DMS53 (cell line): ENCODE measurements at places on chromosomes 4 and X.

GRCh38 chr4:112142182-112142581 lies 3.1 kb upstream of the FAM241A start:
- no peak for DNase-seq

DNA sequence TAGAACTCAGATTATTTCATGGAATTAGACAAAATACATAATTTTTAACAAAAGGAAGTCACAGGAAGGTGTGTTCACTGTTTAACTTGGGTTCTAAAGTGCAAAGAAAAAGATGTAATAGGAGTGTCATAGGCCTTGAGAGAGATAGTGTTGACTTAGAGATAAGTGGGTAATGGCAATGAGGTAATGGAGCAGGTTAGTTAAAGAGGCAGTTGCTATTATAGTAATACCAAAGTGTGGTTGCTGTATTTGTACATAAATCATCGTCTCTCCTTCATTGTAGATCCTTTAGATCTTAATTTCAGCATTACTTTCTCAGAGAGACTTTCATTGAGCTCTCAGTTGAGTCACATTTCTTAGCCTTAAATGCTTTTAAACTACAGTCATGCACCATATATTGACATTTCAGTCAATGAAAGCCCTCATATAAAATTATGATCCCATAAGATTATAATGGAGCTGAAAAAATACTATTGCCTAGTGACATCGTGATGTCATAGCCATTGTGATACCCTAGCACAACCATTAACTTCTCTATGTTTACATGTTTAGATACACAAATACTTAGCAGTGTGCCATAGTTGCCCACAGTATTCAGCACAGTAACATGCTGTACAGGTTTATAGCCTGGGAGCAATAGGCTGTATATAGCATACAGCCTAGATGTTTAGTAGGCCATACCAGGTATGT lies 245.4 kb downstream of the ADGRL3 start:
- DNase-seq: peak; percentile 68

- no peak for DNase-seq
These were observed 1879.4 kb upstream of the TENM3 start for GRCh38 chr4:180363815-180364214.

DNA sequence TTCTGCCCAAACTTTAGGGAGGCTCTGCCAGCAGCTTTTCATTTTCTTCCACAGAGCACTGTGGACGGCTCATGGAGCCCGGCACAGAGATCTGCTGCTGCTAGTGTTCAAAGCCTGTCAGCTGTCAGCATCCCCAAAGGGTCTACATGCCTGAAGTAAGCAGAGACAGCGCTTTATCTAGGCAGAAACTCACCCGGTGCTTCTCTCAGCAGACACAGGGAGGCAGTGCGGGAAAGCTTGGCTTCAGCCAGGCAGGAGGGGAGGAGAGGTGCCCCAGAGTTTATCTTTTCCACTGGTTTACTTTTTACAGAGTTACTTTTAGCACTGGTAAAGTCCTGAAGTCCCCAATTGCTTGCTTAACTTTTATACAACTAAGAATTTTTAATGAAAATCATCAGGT lies 339.3 kb downstream of the NKX6-1 start:
- no peak for DNase-seq

DNA sequence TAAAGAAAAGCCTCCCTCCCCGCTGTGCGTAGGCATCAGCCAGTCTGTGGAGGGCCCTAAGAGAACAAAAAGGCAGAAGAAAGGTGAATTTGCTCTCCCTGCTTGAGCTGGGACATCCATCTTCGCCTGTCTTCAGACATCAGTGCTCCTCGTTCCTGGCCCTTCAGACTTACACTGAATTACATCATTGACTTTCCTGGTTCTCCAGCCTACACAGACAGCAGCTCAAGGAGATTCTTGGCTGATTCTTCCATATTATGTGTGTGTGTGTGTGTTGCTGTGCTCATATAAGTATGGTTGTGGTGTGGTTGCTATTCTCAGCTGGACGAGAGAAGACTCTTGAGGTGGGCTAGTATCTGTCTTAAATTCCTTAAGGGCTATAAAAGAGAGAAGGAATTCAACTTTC lies 35.5 kb upstream of the CD99L2 start:
- DNase-seq: no peak

GRCh38 chrX:38105216-38105725 lies 98.9 kb downstream of the SYTL5 start:
- DNase-seq: no peak

DNA sequence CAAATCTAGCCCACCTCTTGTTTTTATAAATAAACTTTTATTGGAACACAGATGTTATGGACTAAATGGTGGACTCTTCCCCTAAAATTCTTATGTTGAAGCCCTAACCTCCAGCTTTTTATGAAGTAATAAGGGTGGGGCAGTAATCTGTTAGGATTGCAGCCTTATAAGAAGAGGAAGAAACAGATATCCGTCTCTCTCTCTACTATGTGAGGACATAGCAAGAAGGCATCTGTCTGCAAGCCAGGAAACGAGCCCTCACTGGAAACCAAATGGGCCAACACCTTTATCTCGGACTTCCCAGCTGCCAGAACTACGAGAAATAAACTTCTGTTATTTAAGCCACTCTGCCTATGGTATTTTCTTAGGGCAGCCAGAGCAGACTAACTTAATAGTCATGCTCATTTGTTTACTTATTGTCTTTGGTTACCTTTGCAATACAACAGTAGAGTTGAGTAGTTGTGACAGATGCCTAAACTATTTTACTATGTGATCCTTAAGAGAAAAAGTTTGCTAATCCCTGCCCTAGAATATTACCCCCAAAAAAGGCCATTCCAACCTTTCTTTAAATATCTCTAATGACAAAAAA lies 67.4 kb downstream of the MANBA start:
- DNase-seq: no peak

DNA sequence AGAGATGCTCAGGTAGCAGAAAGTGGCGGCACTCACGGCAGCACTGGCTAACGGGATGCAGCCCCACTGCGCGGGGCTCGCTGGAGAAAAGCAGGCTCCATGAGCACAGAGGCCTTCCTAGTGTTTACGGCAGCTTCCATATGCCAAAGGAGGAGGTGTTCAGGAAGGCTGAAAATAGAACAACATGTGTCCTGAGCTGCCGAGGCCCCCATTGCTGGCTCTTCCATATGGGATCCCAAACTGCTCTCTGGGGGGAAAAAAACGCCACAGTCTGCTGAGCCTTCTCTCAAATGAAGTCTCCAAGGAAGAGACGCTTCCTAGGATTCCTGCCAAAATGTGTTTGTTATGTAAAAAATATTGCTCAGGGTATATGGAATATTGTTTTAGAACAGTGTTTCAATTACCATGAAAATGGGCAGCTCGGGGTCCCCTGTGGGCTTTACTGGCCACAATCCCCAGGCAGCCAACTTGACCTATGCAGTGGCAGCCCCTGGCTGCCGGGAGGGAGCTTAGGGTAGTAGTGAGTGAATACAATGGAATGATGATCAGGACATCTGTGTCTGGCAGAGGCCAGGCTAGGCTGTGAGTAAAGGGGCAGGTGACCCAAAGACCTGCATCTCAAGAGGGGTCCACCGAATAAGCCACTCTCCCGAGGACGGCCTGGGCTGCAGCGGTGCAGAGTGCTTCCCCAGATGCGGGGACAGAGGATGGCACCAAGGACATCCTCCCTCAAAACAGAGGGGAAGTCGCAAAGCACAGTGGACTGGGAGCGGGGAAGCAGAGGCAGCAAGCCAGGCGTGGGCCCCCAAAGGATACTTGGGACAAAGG lies 170.1 kb downstream of the AFAP1 start:
- DNase-seq: no peak

- DNase-seq: no peak
These were observed 95.8 kb upstream of the ELOVL6 start for GRCh38 chr4:110294165-110294564.

GRCh38 chr4:89797117-89797516 lies 39.8 kb downstream of the SNCA start:
- DNase-seq: no peak

- no peak for DNase-seq
These were observed 133.6 kb upstream of the FRG1 start for GRCh38 chr4:189807031-189807430.

- peak; percentile 5 for DNase-seq
These were observed 165.1 kb downstream of the VSIG4 start for GRCh38 chrX:65874765-65875164.

DNA sequence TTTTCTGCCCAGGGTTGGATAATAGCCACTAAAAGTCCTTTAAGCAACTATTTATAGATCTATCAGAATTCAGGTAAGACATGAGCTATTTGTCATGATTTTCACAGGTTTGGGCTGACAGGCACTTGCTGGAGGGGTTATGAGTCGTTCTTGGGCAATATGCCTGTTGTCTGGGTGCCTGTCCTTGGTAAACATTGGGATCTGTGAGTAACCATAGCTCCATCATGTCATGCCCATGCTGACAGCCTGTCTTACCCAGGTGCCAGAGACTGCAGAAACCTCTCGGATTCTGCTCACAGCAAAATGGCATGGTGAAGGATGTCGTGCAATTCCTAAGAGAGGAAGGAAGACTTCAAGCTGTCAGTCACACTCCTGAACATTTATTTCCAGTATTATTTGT lies 116.0 kb upstream of the PUDP start:
- peak; percentile 1 for DNase-seq

DNA sequence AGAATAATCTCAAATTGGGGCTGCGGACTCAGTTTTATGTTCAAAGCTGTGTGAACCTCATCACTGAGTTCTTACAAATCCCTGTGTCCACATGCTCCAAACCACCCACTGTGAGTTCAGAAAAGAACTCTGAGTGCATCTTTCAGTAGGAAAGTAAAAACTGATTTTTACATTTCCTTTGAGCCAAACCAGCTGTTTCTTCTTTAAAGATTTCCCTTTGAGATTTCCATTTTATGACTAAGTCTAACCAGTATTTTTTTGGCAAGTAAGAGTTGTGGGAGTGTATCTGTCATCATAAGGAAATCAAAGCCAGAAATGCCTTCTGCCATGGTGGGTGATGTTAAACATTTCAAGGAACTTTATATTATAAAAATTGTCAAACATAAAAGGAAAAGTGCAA lies 100.0 kb downstream of the TET2 start:
- no peak for DNase-seq

DNA sequence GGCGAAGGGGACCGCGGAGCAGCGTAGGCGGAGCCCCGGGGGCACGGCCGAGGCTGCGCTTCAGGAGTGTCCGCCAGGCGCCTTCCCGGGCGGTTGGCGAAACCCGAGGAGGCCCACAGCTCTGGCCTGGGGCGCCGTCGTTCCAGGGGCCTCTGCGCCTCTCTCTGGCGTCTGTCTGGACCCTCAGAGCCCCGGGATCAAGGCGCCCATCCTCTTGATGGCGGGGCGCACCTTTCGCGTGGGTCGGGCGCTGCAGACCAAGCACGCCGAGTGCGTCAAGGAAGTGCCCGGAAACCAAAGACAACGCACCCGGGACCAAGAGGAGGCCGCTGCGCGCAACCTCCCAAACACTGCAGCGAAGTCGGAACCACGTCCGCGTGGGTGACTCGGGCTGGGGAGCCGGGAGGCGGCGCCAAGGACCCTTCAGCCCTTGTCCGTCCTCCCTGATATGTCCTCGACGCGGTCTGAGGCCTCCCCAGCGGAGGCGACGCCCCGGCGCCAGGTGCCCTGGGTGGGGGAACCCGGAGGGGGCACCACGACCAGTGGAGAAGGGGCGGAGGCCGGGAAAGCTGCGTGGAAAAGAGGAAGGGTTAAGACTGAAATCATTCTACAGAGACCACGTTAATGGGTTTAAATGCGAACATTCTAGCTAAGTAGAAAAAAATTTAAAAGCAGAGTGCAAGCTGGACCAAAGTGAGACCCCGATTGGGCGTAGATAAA lies 9.9 kb downstream of the HMX1 start:
- no peak for DNase-seq

DNA sequence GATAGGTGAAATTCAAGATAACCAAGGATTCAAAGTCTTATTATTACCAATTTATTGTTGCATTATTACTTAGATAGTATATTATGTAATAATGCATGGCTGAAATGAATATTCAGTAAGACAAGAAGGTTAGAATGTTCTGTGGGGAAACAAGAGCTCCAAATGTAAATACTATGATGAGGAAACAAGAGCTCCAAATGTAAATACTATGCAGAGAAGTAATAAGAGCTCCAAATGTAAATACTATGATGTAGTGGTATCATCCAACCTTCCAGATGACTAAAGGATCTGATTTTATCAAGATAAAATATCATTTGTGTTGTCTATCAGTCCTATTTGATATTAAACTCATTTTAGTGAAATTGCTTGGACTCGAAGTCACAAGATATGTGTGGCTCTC lies 82.2 kb upstream of the PCDH18 start:
- peak; percentile 83 for DNase-seq

DNA sequence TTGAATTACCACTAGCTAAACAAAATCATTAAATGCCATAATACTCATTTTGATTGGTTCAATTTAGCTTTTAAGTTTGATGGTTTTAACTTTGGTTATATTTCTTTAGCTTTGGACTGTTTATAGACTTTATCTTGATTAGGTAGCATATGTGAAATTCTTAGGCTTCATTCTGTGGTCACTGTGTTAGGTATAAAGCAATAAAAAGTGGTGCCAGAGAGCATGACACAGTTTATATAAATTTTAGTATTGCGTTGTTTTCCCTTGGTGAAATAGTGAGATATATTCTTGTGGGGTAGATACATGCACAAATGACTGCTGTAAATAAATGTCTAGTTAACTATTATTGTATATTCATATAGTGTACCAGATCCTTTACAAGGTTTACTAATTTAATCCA lies 474.2 kb upstream of the GRID2 start:
- no peak for DNase-seq

DNA sequence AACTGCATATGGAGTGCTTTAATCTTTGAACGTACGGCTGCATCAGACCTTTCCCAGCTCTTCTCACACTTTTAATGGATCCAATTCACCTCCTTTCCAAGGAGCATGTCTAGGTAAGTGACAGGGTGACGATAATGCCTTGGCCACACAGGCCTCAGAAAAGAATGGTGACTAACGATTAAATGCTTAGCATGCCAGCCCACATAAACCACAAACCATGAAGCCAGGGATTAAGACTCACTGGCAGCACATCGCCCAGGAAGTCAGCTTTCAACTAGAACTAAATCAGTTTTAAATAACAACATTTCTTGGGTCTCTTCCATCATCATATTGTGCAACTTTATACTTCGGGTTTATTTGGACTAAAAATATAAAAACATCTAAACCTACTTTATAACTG lies 28.7 kb downstream of the INPP4B start:
- no peak for DNase-seq

DNA sequence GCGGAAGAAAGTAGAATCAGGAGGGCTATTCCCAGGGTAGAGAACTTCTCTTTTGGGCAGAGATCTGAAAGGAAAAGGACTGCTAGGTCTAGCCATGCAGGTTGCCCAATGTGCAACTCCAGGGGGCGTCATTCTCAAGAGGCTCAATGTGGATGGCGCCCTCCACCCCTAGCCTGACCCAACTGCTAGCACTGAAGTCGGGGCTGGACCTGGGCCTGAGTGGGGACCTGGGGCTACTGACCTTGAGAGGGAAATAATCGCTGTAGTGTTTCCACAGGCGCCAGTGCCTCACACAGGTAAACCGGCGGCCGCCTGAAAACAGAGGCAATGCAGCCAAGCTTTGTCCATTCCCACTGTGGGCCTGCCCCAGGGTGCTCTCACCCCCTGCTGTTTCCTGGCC lies 6.1 kb downstream of the AWAT2 start:
- no peak for DNase-seq

GRCh38 chrX:29744966-29745365 lies 470.4 kb upstream of the MAGEB2 start:
- DNase-seq: no peak
